ENCODE measurements at places on chromosomes 6 and 20.

- no peak for DNase-seq
Measured at GRCh38 chr20:49668181-49668877, 45.3 kb downstream of the B4GALT5 start.

DNA sequence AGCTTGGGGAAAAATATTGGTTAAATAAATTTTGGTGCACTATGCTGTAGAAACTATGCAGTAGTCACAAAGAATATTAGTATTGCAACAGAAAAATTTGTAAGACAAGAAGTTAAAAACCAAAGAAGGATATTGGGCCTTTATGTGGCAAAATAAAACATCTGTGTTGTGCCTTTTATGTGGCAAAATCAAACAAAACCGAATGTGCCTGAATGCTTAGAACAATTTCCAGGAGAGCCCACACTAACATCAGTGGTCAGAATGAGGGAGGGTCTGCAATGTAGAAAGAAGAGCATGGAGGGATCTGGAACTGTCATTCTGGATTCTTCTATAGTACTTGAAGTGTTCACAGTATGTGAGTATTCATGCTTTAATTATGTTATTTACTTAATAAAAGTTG is 75.2 kb downstream of the L3MBTL3 start:
- DNase-seq: no peak

DNA sequence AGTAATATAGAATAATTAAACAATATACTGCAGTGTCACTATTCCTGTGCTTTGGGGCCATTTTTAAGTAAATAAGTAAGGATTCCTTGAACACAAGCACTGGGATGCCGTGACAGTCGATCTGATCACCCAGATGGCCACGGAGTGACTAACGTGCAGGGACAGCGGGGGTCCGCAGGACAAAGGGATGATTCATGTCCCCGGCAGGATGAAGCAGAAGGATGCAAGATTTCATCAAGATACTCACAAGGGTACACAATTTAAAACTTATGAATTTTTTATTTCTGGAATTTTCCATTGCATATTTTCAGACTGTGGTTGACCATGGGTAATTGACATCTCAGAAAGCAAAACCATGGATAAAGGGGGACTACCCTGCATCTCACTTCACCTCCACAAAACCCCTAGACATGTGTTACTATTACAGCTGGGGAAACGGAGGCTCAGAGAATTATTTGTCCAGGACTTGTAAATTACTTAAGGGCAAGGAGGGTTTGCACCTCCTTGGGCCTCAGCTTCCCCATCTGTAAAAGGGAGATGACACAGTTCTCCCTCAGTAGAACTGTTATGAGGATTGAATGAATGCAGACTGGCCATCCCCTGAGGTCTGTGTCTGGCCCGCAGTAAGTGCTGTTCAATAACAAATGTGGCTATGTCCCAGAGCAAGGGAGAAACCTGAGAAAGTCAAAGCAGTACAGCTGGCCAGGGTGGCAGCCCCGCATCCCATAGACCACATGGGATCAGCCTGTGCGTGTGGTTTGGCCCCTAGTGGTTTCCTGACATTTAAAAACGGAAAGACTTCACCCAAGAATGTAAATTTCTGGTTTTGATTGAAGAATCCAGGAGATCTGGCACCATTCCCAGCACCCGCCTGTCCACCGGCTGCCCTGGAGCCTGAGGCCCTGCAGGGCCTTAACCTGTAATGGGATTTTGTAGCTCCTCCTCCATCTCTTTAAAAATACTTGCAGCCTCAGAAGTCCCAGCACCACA is 235.5 kb downstream of the BMP7 start:
- DNase-seq: no peak

- no peak for DNase-seq
Measured at GRCh38 chr6:34360556-34360955, 31.9 kb downstream of the NUDT3 start.

DNA sequence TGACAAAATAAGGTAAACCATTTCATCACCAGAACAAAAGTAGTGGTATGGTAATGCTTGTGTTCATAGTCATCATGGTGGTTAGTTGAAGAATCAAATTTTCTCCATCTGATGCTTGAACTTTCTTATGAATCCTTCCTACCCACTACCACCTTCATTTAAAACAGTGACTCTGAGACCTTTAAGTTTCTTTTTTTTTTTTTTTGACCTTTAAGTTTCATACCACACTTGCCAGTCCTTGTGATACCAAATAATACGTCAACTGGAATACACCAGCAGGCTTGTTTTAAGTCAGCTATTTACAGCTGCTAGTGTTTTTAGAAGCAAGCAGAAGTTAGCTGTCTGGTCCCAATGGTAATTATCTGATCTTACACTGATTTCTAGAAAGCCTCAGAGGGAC is 413.4 kb upstream of the SOX4 start:
- DNase-seq: no peak

DNA sequence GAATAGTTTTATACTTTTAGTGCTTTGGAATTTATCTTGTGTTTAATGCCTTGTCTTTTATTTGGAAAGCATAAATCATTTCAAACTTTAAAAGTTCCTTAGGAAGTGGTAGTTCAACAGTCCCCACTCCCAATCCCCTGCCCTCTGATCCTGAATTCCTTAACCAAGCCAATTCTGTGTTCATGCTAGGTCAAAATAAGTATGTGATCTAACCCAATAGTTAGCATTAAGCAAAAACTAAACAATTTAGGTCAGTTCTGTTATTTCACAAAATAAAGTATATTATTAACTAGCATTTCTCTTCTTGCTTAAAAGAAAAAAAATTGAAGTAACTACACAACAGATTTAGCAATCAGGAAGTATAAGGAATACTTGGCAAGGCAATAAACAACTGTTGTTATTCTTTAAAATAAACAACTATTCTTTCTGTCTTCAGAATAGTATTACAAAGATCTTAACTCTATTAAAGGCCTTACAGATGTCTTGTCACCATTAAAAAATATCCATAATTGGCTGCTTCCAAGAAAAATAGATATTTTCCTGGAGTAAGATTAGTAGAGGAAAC is 37.0 kb downstream of the AKIRIN2 start:
- DNase-seq: no peak

GRCh38 chr6:139917951-139918630 is 543.6 kb upstream of the CITED2 start:
- DNase-seq: no peak

DNA sequence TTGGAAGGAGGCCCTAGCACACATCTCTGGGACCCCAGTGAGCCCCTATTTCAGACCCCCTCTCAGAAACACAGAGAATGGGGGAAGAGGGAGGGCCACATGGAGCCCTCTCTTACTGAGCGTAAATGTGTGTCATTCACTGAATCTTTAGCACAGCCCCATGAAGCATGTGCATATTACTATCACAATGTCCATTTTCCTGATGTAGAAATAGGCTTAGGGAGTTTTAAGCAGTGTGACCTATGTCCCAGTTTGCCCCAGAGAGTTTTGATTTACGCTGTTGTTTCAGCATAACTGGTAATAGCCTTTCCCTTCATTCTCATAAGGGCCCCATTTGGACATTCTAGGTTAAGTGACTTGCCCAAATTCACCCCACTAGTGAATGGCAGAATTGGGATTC is 25.0 kb upstream of the TCP11 start:
- DNase-seq: no peak

- DNase-seq: no peak
Measured at GRCh38 chr6:89495961-89496535, 63.1 kb downstream of the ANKRD6 start.

DNA sequence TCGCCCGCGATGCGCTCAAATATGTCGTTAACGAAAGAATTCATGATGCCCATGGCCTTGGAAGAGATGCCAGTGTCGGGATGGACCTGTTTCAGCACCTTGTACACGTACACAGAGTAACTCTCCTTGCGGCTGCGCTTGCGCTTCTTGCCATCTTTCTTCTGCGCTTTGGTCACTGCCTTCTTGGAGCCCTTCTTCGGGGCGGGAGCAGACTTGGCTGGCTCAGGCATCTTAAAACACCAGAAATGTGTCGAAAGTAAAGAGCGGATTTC is 36.4 kb downstream of the HFE start:
- DNase-seq: no peak

- DNase-seq: peak; percentile 36
Measured at GRCh38 chr20:54668271-54669039, 193.1 kb downstream of the DOK5 start.

- no peak for DNase-seq
Measured at GRCh38 chr6:82571455-82571854, 207.8 kb downstream of the TPBG start.

DNA sequence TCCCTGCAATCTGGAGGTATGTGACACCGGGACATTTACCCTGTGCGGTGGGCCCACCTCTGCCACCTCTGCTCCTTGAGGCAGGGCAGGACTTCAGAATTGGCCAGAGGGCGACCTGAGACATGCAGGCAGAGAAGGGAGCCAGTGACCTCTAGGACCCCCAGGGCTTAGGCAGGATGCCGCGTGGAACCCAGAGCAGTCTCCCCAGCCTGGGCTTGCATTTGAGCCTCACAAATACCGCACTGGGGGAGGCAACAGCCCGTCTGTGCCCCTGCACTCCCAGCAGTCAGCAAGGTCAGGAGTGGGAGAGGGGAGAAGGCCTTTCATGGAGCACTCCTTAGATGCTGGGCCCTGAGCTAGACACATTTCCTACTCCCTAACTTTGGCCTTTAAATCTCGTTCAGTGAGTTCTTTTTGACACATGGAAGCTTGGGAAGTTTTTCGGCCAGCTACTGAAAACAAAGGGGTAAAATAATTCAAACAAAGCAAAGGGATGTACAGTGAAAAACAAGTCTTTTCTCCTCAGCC is 41.7 kb downstream of the C20orf203 start:
- DNase-seq: no peak

DNA sequence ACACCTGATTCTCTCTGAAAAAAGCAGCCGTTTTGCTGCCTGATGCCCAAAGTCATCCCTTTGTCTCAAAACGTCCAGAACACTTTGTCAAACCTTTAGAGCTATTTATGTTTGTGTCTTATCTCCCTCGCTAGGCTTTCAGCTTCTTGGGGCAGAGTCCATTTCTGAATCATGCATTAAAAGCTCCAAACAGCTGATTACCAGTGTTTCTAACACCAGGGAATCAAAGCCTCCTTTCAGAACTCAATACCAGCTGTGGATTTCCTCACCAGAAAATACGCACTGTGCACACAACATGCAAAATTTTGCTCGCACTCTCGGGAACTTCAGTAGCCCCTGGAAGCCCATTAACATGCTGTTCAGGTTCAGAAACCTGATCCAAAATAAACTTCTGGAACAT is 333.3 kb downstream of the HACE1 start:
- no peak for DNase-seq

DNA sequence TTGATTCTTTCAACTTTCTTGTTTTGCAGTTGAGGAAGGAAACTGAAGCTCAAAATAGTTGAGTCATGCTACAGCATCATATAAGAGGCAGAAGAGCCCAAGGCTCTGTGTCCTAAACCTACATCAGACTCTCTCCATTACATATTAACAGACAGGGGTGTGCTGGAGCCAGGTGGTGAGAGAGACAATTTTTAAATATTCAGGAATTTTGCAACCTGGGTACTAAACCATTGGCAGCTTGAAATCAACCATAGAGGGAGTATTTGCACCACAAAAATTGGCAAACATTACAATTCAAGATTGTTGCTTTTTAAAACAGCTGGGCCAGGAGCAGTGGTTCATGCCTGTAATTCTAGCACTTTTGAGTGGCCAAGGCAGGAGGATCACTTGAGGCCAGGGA is 65.8 kb upstream of the SOX4 start:
- no peak for DNase-seq

- no peak for DNase-seq
Measured at GRCh38 chr20:51341581-51341980, 200.9 kb downstream of the NFATC2 start.

DNA sequence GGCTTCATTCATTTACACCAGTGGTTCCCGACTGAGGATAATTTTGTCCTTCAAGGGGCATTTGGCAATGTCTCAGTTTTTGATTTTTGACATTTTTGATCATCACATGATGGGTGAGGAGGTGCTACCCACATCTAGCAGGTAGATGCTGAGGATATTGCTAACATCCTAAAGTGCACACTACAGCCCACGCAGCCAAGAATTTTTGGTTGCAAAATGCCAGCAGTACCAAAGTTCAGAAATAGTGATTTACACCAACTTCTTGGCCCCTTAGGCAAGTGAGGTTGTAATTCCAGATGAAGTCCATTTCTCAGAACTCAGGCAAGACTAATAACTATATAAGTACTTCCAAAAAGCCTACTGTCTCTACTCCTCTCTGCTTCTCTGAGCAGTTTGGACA is 80.1 kb upstream of the TSHZ2 start:
- DNase-seq: no peak

GRCh38 chr6:35321091-35321490 is 21.3 kb upstream of the PPARD start:
- DNase-seq: no peak

Measured in epithelial cell of esophagus (primary cell).